ENCODE measurements at places on chromosomes 2 and 18.

- DNase-seq: no peak
Measured at GRCh38 chr2:230888824-230889400, 24.2 kb downstream of the ITM2C start.

GRCh38 chr2:206082298-206082843 lies 3.6 kb downstream of the INO80D start:
- no peak for DNase-seq

DNA sequence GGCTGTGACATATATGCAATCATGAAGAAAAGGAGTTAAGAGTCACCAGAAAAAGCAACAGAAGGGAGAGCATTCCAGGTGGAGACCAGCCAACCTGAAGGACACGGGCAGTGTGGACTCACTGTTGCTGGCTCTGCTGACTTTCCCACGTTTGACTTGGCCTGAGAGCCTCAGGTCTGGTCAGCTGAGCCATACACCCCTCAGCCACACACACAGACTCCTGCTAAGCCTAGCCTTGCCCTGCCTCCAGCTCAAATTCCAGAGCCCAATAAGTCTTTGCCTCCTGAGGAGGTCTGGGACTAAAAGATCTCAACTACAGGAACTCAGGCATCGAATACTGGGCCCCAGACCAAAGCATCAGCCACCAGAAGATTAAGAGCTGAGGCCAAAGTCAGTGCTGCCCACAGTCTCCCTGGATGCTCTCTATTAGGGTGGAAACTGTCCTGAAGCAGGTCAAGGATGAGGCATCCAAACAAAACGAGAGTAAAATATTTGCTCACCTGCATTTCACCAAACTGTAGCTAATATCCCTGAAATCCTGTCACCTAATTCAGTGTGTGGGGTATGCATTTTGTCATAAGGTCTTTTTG lies 23.3 kb downstream of the CACNB4 start:
- no peak for DNase-seq

DNA sequence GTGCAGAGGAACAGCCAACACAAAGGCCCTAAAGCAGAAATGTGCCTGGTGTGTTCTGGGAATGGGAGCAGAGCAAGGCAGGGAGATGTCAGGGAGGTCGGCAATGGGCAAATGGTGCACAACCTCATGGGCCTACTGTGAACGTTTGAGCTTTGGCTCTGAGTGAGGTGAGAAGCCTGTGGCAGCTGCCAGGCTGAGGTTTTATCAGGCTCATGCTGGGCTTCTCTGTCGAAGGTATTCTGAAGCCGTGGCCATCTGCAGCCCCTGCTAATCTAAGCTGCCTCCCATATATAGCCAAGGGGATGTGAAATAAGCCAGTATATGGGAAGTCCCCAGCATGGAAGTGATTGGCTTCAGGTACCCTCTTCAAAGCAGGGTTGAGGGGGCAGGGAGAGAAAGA lies 193.3 kb downstream of the SLC4A3 start:
- no peak for DNase-seq

DNA sequence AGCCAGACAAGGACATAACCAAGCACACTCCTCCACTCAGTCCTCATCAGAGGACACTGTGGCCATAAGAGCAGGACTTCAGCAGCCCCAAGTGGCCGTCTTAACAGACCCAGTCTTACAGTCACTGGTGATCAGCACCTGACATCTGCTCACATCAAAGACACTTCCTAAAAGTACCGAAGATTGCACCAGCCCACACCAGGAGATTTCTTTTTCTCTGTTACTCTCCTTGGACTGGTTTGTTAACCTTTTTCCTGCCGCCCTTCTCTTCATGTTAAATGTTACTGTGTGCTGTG lies 44.1 kb downstream of the MRPS5 start:
- DNase-seq: no peak

DNA sequence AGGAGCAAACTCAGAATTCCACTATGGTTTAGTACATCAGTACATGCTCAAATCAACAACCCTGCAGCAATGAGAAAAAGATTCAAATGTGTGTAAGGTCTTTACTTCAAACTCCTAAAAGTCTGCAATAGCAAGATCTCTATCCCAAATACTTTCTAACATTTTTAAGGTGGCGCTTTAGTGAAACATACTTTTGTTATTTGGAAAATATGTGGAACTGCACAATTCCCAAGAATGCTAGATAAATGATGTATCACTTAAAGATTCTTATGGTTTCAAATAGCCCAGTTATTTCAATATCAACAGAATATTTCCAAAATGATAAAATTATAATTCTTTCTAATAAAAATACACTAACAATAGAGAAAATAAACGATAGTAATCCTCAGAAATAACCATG lies 227.6 kb upstream of the SMAD7 start:
- DNase-seq: no peak

GRCh38 chr2:41763141-41763540 lies 284.7 kb upstream of the PKDCC start:
- no peak for DNase-seq

DNA sequence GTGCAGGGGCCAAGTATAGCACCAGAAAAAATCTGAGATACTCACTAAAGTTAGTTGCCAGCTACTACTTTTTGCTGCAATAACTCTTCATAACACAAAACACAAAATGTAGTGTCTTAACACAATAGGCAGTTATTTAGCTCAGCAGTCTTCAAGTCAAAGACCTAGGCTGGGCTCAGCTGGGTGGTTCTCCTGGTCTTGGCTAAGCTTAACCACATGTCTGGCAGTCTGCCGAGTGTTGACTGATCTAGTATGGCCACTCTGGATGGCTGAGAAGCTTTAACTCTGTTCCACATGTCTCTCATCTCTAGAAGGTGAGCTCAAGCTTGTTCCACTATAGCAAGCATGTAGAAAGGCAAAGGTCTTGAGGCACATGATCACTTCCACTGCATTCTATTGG lies 451.6 kb downstream of the SOX11 start:
- DNase-seq: no peak

DNA sequence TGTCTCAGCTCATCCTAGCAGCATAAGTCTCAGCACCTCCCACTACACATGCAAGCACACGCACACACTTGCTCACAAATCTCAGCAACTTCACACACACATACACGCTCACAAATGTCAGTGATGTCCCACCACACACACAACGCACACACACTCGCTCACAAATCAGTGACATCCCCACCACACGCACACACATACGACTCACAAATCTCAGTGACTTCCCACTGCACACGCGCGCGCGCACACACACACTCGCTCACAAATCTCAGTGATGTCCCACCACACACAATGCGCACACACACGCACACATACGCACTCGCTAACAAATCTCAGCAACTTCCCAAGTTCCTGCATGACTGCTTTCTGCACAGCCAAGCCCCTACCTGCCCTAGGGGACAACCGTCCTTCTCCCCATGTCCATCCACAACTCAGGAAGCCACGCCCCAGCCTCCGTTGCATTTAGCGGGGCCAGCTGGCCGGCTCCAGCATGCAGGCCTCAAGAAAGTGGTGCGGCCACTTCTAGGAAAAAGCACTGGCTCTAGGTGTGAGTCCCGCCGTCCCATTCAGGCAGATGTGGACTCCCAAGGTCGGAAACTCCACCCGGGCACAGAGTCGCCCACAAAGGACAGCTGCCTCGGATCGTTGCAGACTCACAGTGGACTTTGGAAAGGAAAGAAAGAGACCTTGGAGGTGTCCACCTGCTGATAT lies 180.1 kb upstream of the SALL3 start:
- DNase-seq: no peak

DNA sequence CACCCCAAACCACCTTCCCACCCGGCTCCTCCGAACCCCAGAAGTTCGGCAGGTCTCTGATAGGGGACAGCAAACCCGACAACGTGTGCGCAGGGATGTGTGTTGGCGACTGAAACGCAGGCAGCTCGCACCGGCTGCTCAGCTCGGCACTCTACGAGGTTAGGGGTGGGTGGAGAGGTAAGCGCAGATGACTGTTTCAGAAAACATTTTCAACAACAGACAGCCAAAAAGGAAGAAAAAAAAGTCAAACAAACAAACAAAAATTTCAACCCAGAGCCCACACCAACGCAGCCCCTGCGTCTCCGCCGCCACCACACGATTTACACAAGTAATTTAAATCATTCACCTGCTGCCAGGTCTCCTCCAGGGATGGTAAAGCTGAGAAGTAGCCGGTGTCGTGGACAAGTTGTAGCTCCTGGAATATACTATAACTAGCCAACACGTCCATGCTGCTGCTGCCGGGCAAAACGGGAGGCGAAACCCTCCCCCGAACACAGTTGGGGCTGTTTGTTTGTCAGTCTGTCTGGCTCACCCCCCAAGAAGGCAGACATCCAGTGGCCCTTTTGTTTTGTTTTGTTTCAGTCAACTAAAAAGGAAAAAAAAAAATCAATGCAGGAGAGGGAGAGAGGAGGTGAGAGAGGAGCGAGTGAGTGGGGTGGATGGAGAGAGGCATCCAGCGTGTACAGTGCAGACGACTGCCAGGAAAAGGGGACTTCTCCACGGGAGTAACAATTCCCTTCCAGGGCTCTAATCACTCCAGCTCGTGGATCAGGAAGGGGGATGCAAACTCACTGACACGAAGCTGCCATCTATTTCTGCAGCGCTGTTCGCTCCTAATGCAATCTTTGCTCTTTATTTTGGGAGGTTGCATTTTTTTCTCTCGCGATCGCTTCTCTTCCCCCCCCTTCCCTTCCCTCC lies at the start of gene KLF7:
Gene KLF7 (minus strand): TSS at position 828 of the 918 bp plus-strand sequence. CDS start 380 bp downstream, at position 448.
- no peak for DNase-seq

All from stimulated activated CD8-positive, alpha-beta memory T cell treated with anti-CD3 and anti-CD28 coated beads, Interleukin-7, amount 100 ng/mL, for 24 hours (primary cell).